ENCODE measurements at places on chromosomes 12 and 14.

GRCh38 chr14:31154956-31155355 is 52.6 kb downstream of the HECTD1 start:
- no peak overlapping the region for H3K4me3 ChIP-seq
- H3K36me3 ChIP-seq: peaks cover 84% of the 10 kb centered on the region
- H3K4me1 ChIP-seq: no peaks in the 10 kb centered on the region
- no peaks in the 10 kb centered on the region for H3K27me3 ChIP-seq
- H3K27ac ChIP-seq: no peak overlapping the region
- DNase-seq: no peak

GRCh38 chr12:77133566-77133965 is 68.2 kb upstream of the E2F7 start:
- no peaks in the 10 kb centered on the region for H3K27me3 ChIP-seq
- no peak overlapping the region for H3K4me3 ChIP-seq
- no peak for DNase-seq
- H3K27ac ChIP-seq: no peak overlapping the region
- H3K36me3 ChIP-seq: no peaks in the 10 kb centered on the region

DNA sequence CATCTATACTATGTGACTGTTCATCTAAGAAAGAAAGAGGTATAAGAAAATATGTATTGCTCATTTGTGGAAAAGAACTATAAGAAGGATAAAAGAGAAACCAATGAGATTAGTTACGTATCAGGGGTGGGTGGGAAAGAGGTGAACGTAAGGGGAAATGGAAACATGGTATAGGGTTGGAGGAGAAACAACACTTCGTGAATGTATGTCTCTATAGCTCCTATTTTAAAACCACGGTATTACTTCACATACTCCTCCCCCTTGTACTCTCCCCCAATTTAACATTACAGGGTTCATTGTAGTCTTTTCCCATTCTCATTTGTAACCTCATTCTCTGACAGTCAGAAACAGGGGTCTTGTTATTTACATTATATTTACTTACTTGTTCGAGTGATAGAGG is 120.4 kb downstream of the FOXG1 start:
- no peaks in the 10 kb centered on the region for H3K4me1 ChIP-seq
- H3K27ac ChIP-seq: no peak overlapping the region
- no peak for DNase-seq
- no peak overlapping the region for H3K4me3 ChIP-seq
- no peaks in the 10 kb centered on the region for H3K27me3 ChIP-seq
- no peaks in the 10 kb centered on the region for H3K36me3 ChIP-seq

DNA sequence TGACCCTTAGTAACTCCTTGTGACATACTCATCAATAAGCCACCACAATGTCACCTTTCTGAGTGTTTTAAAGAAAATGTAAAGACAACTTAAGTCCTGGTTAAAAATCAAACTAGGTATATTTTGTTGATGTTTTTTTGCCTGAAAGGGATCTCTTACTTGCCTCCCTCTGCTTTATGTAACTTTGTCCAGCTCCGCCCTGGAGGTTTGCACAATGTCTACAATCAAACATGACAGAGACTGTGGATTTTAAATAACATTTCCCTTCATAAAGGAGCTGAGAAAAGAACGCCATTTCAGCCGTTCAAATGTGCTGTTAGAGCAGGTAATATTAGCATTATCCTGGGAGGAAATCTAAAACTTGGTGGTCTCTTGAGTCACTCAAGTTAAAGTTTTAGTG is 613.9 kb downstream of the SOX5 start:
- no peaks in the 10 kb centered on the region for H3K4me1 ChIP-seq
- H3K27me3 ChIP-seq: no peaks in the 10 kb centered on the region
- no peaks in the 10 kb centered on the region for H3K36me3 ChIP-seq
- H3K4me3 ChIP-seq: no peak overlapping the region

DNA sequence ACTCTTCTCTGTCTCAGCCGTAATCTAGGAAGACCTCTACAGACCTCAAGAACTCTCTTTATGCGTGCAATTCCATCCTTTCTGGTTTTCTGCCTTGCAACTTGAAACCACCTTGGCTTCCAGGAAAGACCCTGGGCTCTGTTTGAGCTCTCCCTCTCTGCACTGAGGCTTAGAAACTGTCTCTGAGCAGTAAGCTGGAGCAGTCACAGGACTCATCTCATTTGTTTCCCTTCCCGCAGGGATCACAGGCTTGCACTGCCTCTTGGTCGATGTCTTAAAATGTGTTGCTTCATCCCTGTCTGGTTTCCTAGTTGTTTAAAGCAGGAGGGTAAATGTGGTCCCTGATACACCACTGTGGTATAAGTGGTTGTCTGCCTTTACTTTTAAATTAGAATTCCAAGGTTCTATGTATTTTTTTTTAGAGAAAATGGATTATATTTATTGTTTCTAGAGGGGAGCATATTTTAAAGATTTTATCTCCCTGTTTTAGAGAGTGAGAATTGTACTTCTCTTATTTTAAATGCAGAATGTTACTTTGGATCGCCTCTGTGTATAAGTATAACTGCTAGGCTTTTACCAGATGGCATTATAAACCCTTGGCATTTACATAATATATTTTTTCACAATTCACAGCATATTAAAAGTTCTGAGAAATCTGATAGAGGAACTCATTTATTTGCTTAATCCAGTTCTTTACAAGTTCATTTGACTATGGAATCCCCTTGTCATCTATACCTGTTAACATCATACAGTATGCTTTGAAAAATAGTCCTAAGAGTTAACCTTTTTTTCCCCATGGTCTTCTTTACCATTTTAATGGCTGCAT is 26.4 kb downstream of the EID3 start:
- no peaks in the 10 kb centered on the region for H3K27me3 ChIP-seq
- peaks cover 72% of the 10 kb centered on the region for H3K36me3 ChIP-seq
- no peak overlapping the region for H3K4me3 ChIP-seq
- no peak overlapping the region for H3K27ac ChIP-seq
- no peaks in the 10 kb centered on the region for H3K4me1 ChIP-seq
- no peak for DNase-seq
